ENCODE measurements at places on chromosomes 1 and 21.

GRCh38 chr1:51535006-51535592 is 16.0 kb upstream of the EPS15 start:
- no peak for DNase-seq

DNA sequence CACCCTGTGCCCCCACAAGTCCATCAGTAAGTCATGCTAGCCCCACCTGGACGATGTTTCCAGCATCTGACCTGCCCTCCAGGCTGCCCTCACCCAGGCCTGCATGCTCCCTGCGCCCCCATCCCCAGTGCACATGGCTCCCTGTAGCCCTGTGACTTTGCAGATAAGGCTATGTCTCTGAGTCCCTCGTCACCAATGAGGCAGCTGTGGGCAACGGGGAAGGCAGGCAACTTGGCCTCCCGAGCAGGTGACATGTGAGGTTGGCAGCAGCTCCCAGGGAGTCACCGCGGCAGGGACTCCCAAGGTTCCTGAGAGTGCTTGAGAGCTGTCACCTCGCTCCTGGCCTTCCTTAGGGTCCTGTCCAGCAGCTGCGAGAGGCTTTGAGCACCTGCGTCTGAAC is 32.4 kb upstream of the AGPAT3 start:
- no peak for DNase-seq

- DNase-seq: no peak
These were observed 450.5 kb downstream of the NUF2 start for GRCh38 chr1:163772246-163772645.

- DNase-seq: no peak
These were observed 75.5 kb downstream of the MORN1 start for GRCh38 chr1:2315674-2316450.

DNA sequence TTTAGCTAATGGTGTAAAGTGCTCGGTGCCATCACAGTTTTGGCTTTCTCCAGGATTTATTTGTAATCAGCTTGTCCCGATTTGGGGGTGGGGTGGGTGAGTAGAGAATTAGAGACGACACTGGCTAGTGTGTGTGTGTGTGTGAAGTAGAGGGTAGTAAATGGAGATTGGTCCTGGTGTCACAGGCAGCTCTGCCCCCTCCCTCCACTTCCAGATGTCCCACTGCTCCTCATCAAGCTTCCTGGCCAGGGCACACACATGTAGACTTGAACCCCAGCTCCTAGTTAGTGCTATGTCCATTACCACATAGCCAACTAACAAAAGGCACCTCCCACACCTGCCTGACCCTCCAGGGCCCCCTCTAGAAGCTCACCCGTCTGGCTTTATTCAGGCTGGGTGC is 3.2 kb downstream of the TRNP1 start:
- no peak for DNase-seq

- DNase-seq: peak; percentile 61
These were observed 25.9 kb upstream of the RCAN1 start for GRCh38 chr21:34640858-34641257.

DNA sequence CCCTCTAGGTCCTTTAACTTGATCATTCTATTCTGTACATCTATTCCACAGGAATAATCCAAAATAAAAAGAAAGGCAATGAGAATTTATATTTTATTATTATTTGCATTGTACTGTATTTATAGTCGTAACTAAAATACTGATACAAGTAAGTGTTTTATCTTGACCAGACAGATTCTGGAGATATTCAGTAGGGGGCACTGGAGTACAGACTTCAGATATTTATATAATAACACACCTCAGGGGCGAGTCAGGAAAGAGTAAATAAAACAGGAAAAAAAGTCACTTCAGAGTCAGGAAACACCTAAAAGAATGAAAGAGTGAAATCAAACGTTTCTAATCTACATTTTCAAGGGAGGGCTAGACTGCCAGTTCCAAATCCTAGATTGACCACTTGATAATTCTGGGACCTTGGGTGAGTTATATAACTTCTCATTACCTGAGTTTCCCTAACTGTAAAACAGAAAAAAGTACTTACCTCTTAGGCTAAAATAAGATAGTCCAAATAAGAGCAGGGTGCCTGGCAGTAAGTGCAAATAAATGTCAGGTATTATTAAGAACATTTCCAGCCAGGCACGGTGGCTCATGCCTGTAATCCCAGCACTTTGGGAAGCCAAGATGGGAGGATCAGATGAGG is 31.1 kb upstream of the MTF1 start:
- peak; percentile 4 for DNase-seq

GRCh38 chr1:74693473-74693872 is 19.9 kb upstream of the ERICH3 start:
- no peak for DNase-seq

DNA sequence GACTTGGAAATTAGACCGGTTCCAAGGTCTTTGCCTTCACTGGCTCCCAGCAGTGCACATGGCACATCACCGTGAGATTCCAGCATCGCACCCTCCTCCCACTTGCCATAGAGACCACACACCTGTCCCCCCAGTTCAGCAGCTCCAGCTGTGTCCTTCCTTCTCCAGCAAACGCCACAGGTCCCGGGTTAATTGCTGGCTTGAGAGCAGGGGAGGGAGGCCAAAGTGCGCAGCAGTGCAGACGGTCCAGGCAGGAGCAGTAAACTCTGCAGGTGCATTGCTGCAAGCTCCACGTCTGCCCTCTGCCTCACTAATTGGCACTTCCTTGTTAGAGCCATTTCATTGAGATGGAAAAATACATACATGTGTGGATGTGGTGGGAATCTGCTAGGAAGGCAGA is 65.3 kb downstream of the KLHDC7A start:
- no peak for DNase-seq

GRCh38 chr1:183139281-183139942 is 46.7 kb upstream of the LAMC2 start:
- DNase-seq: no peak

- DNase-seq: no peak
These were observed 51.5 kb downstream of the DMRTA2 start for GRCh38 chr1:50371749-50372148.

- DNase-seq: no peak
These were observed 1.3 kb downstream of the RIMS3 start for GRCh38 chr1:40664167-40664537.

GRCh38 chr1:31434979-31435378 is 22.0 kb downstream of the SERINC2 start:
- DNase-seq: no peak

- DNase-seq: no peak
These were observed 47.8 kb upstream of the SRSF10 start for GRCh38 chr1:24027838-24028468.

DNA sequence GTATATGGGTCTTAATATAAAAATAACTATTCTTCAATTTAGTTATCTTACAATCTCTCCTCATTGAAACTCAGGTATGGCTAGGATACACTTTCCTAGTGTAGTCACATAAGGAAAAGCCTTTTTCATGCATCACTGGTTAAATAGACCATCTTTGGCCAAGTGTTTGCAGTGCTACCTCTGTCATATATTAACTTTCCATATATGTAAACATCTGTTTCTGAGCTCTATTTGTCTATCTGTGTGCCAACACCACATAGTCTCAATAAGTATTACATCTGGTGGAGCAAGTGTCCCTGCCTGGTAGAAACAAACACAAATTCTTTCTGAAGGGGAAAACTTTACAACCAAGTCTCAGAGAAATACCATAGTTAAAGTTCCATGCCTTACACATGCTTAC is 134.6 kb downstream of the TSEN15 start:
- DNase-seq: no peak

GRCh38 chr1:117512728-117513321 is 93.0 kb upstream of the TENT5C start:
- DNase-seq: no peak
